GM20000 (cell line): ENCODE measurements at places on chromosomes 5 and 9.

GRCh38 chr9:89678396-89679015, 73.7 kb downstream of the GADD45G start:
- DNase-seq = no peak

DNA sequence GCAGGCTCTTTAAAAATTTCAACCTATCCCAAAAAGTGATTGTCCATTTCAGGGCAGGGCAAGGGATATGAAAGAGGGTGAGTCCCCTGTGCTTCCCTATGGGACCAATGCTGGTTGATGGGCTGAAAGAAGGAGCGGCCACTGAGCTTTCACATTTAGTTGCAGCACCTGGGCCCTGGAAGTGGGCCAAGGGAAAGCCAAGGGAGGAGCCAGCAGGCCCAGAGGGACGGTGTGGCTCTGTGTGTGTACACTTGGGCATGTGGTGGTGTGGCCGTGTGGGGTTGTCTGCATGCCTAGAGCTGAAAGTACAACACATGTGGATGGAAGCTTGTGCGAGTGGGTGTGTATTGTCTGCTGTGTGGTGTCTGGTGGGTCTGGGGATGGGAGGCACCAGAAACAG, 14.0 kb upstream of the PSMD5 start:
- no peak for DNase-seq

- DNase-seq = no peak
These were observed 51.4 kb downstream of the EBF1 start for GRCh38 chr5:159048298-159048697.

DNA sequence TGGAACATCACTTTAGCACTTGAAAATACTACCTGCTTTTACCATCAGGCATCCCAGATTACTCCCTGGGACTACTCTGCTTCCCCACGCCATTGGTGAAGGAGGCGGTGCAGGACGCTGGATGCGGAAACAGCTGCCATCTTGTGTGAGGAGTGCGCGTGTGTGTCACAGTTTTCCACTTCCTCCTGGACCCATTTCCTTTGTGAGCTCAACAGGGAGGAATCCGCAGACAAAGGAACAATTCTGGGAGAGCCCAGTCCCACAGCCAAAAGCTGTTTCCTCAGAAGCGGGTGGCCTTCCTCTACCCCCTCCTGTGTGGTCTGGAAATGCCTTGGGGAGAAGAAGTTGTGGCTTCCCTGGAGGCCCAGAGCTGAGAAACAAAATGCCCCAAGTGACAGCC, 16.8 kb downstream of the AFAP1L1 start:
- DNase-seq = no peak

DNA sequence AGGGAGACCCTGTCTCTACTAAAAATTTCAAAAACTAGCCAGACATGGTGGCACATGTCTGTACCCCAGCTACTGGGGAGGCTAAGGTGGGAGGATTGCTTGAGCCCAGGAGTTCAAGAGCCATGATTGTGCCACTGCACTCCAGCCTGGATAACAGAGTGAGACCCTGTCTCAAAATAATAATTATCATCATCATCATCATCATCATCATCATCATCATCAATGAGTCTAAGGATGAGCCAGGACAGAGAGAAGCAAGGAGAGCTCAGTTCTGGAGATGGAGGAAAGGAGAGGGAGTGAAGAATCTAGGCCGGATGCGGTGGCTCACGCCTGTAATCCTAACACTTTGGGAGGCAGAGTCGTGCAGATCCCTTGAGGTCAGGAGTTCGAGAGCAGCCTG, 36.7 kb upstream of the MATR3 start:
- no peak for DNase-seq

DNA sequence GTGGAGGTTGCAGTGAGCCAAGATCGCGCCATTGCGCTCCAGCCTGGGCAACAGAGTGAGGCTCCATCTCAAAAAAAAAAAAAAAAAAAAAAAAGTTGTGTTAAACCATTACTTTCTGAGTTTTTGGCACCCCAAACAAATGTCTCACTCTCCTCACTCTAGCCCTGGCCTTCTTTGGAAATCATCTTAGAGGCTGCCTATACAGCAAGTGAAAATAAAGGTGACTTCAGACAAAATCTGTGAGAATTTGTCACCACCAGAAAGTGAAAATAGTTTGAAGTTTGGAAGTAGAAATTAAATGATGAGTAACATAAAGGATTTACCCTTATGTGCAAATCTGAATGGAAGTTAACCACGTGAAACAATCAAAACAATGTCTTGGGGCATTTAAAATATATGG, 7.2 kb upstream of the ZNF131 start:
- DNase-seq = no peak

DNA sequence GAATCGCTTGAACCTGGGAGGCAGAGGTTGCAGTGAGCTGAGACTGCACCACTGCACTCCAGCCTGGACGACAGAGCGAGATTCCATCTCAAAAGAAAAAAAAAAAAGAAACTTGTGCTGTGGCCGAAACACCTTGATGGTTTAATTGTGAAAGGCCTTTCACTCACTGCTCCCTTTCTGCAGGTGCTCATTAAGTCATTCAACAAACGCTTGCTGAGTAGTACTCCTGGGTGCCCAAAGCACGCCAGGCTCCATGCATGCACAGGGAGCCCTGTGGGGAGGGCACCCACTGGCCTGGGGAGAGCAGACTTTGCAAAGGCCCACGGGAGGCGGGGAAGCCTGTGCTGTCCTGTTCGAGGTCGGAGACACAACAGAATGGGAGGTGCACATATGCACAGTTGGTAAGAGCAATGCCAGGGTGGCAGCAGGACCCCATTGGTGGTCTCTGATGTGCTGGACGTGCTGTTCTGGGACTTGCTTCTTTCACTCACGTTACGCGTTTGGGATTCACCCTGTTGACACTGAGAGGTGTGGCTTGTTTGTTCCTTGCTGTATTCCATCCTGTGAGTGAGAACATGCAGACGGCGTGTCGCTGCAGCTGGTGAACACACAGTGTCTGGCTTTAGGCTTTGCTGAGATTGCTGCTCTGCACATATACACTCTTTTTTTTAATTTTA, 3.0 kb upstream of the ENTPD2 start:
- DNase-seq = no peak

DNA sequence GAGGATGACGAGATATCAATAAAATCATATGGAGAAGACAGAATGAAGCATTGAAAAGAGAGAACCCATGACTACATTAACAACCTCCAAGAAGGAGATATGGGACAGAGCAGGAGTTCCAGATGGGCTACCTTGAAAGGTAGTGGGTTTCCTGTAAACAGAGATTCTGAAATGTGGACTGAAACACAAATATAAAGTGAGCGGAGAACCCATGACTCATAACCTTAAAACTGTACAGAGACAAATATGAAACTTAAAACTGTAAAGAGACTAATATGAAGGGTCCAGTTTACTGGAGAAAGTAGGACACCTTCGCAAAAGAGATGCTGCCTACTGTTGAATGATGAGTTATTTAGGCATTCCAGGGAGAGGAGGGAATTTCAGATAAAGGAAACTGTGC, 383.7 kb downstream of the CAAP1 start:
- DNase-seq = no peak

- no peak for DNase-seq
These were observed 61.3 kb downstream of the GLIS3 start for GRCh38 chr9:4238522-4238921.

DNA sequence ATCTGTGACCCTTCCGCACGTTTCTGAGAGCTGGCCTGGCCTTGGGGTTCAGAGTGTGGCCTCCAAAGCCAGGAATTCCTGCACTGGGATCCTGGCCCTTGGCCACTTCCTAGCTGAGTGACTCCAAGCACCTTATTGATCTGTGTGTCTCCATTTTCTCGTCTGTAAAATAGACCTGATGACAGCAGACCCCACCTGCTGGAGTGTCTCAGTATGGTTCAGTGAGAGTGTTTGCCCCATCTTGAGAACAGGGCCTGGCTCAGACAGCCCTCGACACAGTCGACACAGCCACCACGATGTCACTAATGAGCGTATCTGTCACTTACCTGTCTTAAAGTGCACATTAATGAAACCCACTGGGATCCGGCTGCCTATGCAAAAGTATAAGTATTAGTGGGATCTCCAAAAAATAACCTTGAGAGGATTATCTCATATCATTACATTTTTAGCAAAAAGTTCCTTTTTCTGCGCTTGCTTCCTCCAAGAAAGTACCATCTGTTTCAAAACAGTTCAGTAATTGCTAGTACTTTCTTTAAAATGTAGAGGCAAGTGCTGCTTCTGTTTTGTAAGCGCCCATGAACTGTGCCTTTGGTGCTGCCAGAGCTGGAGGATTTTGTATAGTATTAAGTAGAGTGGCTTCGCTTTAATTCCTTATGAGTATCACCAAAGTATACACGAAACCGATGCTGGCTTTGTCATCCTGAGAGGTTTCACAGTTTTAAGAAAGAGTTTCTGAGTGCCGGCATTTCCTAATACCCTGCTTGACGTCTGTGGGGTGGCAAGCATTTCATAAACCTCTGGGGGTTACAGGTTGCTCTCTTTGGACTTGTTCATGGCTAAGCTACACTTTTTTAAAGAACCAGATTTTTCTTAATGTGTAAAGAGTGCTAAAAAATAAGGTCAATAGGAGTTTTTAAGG, 31.7 kb downstream of the UBE2QL1 start:
- peak; percentile 53 for DNase-seq

DNA sequence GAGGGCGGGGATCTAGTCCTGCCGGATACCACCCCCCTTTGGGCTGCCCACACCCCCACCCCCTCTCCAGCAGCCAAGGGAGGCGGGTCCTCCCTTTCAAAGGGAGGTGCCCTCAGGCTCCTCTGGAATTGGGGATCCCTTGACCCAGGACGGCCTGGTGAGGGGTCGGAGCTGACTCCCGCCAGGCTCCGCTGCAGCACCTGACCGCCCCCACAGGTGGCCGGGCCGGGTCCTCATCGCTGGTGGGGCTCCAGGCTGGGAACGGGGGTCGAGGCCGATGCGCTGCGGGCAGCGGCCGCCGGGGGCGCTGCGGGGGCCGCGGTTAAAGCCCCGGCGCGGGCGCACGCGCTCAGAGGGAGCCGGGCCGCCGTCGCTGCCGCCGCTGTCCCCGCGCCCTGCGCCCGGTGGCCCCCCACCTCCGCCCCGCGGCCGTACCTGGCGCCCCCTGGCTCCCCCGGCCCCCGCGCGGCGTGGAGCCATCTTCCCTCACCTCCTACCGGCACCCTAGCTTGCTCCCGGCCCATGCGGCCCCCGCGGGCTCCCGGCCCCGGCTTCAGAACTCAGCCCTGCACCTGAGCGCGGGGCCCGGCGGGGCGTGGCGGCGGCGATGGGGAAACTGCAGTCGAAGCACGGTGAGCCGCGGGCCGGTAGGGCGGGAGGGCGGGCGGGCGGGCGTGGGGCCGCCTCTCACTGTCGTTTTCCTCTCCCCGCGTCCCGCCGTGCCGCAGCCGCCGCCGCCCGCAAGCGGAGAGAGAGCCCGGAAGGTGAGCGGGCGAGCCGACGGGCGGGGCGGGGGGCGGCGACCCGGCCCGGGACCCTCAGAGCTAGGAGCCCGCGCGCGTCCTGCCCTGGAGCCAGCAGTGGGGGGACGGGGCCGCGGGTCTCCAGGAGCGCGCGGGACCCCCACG, at the start of gene NKD2:
Gene NKD2 (plus strand): TSS at position 352 of the 908 bp plus-strand sequence. CDS start 256 bp downstream, at position 608.
- DNase-seq = peak; percentile 90

DNA sequence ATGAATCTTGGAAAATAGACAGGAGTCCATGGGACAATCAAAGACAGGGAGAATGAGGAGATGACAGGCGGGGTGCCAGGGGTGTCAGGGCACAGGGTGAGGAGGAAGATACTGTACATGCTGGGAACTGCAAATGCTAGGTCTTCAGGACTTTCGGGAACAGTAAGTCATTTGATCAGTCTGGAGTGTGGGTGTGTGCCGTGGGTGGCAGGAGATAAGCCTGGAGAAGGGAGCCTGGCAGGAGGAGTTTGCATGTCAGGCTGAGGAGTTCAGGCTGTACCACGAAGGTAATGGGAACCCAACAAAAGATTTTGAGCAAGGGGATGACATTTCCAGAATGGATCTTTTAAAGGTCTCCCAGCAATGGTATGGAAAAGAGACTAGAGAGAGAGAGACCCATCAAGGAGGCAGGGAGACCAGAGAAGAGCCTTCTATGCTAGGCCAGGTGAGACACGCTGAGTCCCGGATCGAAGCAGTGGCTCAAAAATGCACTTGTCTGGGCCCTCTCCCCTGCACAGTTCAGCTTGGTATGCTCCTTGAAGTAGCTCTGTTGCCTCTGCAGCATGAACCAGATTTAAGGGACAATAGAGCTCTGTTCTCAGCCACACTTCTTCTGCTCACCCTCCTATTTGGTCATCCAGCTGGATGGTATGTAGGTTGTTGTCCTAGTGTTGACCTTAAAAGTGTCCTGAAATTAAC, 77.0 kb upstream of the FER start:
- no peak for DNase-seq

DNA sequence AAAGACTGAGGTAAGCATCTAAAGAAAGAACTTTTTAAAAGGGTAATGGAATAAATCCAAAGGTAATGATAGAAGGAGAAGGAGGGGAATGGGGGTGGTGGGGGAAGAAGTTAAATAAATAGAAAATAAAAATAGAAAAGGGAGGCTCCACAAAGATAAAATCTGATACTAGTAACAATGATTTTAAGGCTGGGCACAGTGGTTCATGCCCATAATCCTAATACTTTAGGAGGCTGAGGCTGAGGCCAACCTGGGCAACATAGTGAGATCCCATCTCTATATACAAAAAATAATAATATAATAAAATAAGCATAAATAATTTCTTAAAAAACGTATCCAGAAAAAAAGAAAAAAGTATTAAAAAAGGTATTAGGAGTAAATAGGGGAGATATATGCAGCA, 89.3 kb downstream of the FNBP1 start:
- DNase-seq = no peak

DNA sequence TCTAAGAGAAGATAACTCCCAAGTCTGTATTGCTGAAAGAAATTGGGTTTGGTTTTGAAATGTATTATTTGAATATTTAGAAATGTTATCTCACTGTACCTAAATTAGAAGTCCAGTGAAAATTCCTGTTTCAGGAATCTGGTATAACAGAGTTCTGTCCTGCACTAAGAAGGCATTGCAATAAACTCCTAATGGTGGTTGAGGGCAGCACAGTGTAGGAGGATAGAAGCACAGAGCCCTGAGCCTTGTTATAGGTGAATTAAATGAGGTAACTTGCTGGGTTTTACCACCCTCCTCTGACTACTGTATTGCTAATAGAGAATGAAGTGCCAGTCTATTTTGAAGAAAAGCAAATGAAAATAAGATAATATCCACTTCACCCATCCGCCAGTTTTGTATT, 143.4 kb downstream of the CD180 start:
- DNase-seq = no peak

GRCh38 chr5:165349735-165350134, 1844.3 kb downstream of the MAT2B start:
- no peak for DNase-seq

DNA sequence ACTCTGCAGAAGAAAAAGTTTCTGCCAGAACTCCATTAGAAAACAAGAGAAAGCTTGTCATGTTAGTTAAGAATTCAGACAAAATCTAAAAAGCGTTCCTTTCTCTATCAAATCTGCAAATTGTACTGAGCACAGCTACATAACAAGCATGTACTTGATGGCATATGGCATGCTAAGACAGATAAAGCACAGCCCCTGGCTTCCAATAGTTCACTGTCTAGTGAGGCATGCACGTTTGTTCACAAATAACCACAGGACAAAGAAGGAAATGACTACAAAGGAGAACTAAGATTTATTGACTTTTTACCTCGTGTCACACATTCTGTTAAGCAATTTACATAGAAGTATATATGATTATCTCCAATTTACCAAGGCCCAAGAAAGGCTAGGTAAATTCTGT, 518.2 kb upstream of the TLE4 start:
- DNase-seq = no peak
